SK-N-DZ (cell line): ENCODE measurements at places on chromosomes 12 and 14.

DNA sequence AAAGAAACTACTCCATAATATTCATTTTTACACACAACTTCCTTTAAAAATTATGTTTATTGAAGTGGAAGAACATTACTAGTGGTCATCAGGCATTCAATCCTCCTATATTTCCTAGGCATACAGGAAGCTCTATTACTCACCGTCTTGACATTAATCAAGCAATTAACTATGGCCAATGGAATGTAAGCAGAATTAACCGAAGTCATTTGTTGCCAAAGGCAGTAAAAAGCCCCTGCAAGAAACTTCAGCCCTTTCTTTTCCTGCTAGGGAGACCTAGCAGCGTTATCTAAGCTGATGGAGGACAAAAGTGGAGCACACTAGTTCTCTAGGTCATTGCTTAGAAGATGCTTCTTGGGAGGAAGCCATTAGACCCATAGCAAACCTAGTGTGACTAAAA is 399.6 kb downstream of the KCNH5 start:
- DNase-seq = no peak

GRCh38 chr12:116713527-116713926 is 24.3 kb downstream of the SPRING1 start:
- no peak for DNase-seq

DNA sequence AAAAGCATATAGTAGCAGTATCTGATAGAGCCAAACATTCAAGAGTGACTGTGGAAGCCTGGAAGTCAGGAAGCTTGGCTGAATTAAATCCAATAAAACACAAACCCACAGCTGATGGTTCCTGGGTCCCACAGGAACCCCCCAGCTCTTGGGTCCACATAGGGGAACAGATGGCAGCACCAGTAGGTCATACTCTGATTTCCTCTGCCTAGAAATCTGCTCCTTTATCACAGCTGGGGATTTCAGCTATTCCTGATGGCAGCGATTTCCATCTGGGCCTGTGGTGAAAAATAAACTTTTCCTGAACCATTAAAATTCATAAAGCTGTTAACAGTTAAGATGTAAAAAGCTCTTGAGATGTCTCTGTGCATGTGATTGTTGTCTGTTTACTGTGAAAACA is 202.0 kb upstream of the FRMD6 start:
- DNase-seq = no peak

DNA sequence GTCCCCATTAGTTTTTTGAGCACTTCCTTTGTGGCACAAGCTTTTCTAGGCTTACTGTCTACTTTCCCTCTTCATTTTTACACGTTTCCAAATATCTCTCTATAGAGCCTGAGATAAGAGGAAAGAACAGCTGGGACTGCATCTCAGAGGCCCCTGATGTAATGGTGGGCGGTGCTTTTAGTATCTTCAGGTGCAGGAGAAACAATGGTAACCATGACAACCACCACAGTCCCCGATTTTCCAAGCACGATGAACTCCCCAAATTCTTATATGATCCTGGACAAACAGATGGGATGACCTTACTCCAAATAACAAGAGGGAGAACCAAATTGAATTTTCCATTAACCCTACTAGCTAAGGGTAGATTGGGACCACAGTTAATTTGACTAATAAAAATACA is 103.3 kb downstream of the AEBP2 start:
- DNase-seq = no peak

- no peak for DNase-seq
Measured at GRCh38 chr14:57302883-57303282, 34.1 kb downstream of the AP5M1 start.

GRCh38 chr12:94386422-94386821 is 73.2 kb downstream of the CEP83 start:
- DNase-seq = no peak

GRCh38 chr14:77620222-77620870 is 3.9 kb upstream of the SPTLC2 start:
- no peak for DNase-seq

- no peak for DNase-seq
Measured at GRCh38 chr12:34394211-34395055, 372.1 kb downstream of the ALG10 start.
